ENCODE measurements at places on chromosomes 11 and 22.

GRCh38 chr11:66743271-66743968 lies 14.4 kb upstream of the SPTBN2 start:
- DNase-seq, result no peak

DNA sequence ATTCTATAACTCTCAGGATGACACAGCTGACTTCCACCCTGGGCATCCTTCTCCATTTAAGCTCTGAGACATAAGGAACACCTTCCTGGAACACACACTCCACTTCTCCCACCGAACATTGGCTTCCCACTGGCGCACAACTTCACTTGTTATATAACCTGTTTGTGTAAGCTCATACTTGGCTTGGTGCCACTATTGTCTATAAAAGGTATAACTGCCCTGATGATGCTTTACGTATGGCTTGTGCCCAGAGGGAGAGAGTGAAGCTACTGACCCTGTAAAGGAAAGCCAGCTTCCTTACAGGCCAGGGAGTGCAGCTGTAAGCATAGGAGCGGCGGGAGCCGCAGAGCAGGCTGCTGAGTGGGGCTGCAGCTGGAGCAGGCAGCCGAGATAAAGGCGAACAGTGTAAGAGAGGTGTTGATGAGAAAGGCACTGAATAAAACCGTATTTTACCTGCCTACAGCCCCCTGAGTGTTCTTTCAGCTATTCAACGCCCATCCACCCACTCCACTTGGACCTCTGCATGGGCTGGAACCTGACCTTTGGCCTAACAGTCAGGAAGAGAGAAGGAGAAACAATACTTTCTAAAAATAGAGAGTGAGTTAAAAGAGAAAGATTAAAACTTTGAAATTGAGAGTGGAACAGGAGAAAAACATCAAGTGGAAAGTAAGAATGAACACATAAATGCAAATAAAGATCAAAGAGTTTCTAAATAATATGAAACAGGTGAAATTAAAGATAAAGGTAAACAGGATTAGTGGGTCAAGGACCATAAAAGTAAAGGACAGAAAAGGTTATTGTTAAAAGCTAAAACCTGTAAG lies 252.1 kb upstream of the ARHGAP42 start:
- no peak for DNase-seq

GRCh38 chr22:23237201-23237798 lies 57.0 kb downstream of the BCR start:
- DNase-seq, result no peak

GRCh38 chr11:23359297-23359696 lies 499.0 kb upstream of the CCDC179 start:
- no peak for DNase-seq

DNA sequence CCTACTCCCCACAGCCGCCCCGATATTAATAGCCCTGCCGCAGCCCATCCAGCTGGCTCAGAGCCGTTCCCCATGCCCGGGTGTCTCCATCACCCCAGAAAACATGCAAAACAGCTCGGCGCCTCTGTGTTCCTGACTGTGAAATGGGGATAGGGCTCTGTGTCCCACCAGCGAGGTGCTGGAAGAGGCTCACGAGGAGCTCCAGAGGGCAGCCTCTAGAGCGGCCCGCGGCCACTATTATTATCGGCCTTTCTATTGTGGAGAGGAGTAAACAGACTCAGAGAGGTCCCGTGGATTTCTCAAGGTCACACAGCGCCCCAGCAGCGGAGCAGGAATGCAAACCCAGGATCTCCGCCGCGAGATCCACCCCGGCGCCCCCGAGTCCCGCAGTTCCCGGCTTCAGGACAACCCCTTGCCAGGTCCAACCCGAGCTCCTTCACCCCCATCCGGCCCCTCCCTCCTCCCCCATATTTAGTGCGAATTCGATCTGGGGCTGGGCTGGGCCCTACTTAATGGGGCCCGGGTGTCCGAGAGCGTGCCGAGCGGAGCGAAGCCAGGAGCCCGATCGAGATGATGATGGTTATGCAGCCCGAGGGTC lies at the start of gene ACTN3:
TSS of gene ACTN3 (plus strand) at position 536 of the 598 bp plus-strand sequence. CDS start at position 571, 35 bp downstream.
- DNase-seq, result no peak

DNA sequence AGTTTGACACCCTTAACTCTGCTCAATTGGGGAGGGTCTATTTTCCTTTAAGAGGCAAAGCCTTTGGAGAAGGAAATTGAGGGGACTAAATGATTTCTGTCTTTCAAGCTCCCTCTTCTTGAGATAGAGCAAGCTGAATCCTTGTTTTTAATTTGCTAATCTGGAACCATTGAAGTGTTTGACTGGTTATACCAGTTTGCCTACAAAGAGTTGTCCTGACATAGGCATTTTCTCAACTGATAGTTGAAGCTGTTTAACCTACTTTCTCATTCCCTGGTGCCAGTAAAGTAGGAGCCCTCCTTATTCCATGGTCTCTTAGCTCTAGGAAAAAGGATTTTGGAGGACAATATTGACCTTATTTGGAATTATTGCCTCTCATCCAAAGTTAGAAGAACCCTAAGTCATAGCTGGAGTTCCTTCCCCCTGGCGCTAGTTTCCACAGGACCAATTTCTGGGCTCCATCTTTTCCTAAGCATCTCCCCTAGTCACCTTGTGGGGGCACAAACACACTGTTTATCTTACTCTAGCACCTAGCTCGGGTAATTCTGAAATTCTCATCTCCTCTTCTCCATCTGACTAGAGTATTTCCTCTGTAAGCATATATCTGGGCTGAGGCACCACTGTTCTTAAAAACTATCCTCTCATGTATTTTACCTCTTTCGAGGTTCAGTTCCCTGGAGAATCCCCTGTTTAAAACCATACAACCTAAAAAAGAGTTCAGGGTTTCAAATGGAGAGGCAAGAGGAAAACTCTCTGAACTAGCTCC lies 7.4 kb downstream of the ZDHHC5 start:
- no peak for DNase-seq

GRCh38 chr11:101848262-101848661 lies 66.5 kb upstream of the CEP126 start:
- DNase-seq, result no peak

GRCh38 chr22:19604711-19605268 lies 80.6 kb upstream of the CLDN5 start:
- DNase-seq, result no peak

DNA sequence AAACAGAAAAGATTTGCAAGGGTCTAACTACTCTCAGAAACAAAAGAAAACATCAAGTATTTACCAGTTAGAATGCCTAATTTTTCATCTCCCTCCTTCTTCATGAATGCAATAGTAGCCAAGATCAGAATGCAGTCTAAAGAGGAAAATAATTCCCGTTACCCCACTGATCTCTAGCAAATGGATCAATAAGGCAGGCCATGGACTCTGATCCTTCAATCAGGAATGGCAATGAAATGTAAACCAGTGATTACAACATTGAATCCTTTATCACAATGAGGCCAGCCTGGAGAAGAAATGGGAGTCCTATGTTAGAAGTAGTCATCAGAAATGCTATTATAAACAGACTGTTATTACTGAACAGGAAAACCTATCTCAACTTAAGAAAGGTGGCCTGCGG lies 106.6 kb downstream of the APOL5 start:
- no peak for DNase-seq
